ENCODE measurements at places on chromosomes 6 and 20.

DNA sequence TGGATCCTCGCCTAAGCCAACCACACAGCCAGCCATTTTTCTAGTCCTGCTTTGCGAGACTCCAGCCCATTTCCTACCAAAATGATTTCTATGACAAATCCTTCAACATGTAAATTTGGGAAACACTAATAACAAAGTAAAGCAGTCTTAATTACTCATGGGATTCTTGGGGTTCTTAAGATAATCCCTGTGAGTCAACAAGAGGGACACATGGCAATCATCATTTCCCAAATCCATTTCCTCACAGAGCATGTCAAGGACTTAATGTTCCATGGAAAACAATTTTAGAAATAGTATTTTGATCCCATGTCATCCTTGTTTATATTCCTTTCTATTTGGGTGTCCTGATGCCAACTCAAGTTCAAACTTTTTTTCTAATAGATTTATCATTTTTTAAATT is 322.7 kb upstream of the NOX3 start:
- DNase-seq, result peak; percentile 12

GRCh38 chr20:714453-714852 is 38.9 kb upstream of the SCRT2 start:
- no peak for DNase-seq

DNA sequence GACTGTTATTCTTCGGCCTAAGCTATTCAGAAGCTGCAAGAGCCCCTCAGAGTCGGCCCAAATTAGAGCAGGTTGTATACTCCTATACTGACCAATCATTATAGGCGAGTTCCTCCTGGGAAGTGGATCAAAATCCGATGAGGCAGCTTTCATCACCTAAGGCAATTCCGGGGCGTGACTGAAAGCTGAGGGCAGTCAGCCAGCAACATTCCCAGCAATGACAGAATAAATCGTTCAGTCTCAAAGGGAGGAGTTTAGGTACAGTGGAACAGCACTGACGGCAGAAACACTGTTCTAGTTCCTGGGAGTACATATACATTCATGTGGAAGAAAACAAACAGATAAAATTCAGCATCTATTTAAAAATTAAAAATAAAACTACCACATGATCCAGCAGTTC is 10.8 kb downstream of the HLA-DQB2 start:
- DNase-seq, result no peak

GRCh38 chr6:168686831-168687730 is 246.1 kb downstream of the SMOC2 start:
- DNase-seq, result no peak

DNA sequence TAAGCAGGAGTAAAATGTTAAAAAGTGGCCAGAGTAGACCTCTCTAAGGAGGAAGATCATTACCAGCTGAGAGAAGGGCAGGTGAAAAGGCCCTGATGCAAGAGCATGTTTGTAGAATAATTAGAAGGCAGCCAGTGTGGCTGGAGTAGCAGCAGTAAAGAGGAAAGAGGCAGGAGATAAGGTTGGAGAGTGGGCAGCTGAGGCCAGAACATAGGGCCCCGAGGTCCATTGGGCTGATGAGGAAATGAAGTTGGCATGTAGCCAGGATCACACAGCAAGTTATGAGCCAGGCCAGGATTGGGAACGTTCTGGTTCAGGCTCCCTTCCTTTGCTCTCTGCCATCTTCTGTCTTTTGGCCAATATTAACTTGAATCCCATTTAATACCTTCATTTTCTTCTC is 51.6 kb downstream of the RALY start:
- DNase-seq, result peak; percentile 58

GRCh38 chr6:118856301-118856700 is 37.7 kb upstream of the ASF1A start:
- DNase-seq, result no peak

DNA sequence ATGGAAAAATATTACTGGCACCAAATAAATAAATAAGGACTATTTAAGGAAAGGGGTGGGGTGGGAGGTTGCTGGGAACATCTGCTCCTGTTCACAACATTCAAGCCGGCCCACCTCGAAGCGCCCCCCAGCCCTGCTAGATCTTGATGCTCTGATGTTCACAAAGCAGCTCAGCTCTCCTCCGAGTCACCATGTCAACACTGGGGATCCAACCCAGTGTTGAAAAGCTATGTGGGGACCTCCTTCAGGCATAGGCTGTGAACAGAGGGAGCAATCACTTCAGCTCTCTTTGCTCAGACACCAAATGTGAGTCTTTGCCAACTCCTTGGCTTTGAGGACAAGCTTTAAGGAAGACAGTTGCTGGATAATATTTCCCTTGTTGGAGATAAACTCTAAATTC is 176.8 kb upstream of the NT5E start:
- no peak for DNase-seq

- DNase-seq, result no peak
Observed at GRCh38 chr20:44720621-44720996, 5.4 kb downstream of the CCN5 start.

DNA sequence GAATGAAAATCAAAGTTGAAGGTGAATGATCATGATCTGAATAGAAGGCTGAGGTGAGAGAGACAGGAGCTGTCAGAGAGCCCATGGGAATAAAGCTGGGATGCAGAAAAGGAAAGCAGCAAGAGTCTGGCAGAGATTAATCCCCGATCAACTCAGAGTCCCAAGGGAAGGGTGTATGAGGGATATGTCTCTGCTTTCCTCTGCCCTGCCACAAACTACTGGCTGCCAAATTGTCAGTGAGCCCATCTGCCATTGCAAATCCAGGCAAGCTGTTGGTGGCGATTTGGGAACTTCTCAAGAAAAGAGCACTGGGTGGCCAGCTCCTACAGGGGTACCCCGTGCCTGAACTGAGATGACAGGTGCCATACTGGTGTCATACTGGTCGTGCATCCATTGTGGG is 705.5 kb upstream of the MAN1A1 start:
- DNase-seq, result no peak

GRCh38 chr6:25342802-25343201 is 63.6 kb downstream of the CARMIL1 start:
- peak; percentile 2 for DNase-seq

DNA sequence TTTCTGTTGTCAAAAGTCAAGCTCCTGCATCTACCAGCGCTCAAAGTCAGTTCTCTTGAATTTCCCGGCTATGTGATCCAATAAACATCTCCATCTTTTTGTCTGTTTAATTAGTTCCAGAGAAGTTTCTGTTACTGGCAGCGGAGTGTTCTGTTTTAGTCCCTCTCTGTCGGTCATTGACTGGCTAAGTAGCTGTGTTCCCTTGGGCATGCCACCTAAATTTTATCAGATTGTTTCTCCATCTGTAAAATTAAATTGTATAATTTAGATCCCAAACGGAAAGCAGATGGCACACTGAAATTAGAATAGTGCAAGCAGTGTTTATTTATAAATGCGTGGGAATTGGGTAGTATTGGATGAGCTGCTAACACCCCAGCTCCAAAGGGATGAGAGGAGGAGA is 29.7 kb upstream of the PRL start:
- no peak for DNase-seq

Data from dermis blood vessel endothelial cell (primary cell).